ENCODE measurements at places on chromosomes 3 and 15.

- H3K27ac ChIP-seq, result peak overlapping the region; percentile 40
- H3K36me3 ChIP-seq, result peaks cover 8% of the 10 kb centered on the region
- H3K4me1 ChIP-seq, result no peaks in the 10 kb centered on the region
- no peak for DNase-seq
- no peak overlapping the region for H3K4me3 ChIP-seq
Measured at GRCh38 chr3:155110996-155111901, 31.1 kb downstream of the MME start.

- no peaks in the 10 kb centered on the region for H3K4me1 ChIP-seq
- no peaks in the 10 kb centered on the region for H3K36me3 ChIP-seq
- H3K27ac ChIP-seq, result no peak within 1 kb of the TSS
- H3K4me3 ChIP-seq, result no peak within 1 kb of the TSS
- DNase-seq, result no peak
- peaks cover 27% of the 10 kb centered on the region for H3K27me3 ChIP-seq
Measured at GRCh38 chr3:16604887-16605602, at the start of gene DAZL. DAZL (minus strand) TSS chr3:16605423; CDS start chr3:16605205, 218 bp downstream.

GRCh38 chr15:52246686-52247431 is 48.7 kb downstream of the MYO5C start:
- peak; percentile 95 for DNase-seq
- H3K27ac ChIP-seq, result peak overlapping the region; percentile 99
- H3K27me3 ChIP-seq, result no peaks in the 10 kb centered on the region
- H3K4me3 ChIP-seq, result peak overlapping the region; percentile 43

- no peaks in the 10 kb centered on the region for H3K27me3 ChIP-seq
- peak overlapping the region; percentile 9 for H3K4me3 ChIP-seq
- peak overlapping the region; percentile 4 for H3K27ac ChIP-seq
- peaks cover 16% of the 10 kb centered on the region for H3K4me1 ChIP-seq
Measured at GRCh38 chr3:120678331-120678947, 3.6 kb downstream of the HGD start.

DNA sequence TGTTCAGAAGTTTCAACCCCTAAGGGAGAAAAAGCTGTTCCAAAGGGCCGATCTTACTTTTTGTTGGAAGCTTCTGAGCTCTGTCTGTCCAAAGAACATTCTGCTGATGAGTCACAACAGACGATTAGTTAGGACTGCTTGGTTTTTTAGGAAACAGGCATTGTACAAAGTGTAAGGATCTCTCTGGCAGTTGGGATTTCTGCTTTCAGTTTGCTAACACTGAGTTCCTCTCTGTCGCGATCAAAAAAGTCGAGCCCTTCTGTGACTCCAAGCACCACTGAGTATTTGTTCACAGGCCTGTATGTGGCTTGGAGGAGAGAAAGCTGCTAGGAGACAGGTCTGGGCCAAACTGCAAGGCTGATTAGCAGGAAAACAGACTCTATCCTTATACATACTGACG is 91.8 kb upstream of the PFN2 start:
- DNase-seq, result peak; percentile 35
- H3K36me3 ChIP-seq, result no peaks in the 10 kb centered on the region
- H3K27ac ChIP-seq, result peak overlapping the region; percentile 37
- H3K27me3 ChIP-seq, result peaks cover 16% of the 10 kb centered on the region
- H3K4me1 ChIP-seq, result peaks cover 7% of the 10 kb centered on the region

DNA sequence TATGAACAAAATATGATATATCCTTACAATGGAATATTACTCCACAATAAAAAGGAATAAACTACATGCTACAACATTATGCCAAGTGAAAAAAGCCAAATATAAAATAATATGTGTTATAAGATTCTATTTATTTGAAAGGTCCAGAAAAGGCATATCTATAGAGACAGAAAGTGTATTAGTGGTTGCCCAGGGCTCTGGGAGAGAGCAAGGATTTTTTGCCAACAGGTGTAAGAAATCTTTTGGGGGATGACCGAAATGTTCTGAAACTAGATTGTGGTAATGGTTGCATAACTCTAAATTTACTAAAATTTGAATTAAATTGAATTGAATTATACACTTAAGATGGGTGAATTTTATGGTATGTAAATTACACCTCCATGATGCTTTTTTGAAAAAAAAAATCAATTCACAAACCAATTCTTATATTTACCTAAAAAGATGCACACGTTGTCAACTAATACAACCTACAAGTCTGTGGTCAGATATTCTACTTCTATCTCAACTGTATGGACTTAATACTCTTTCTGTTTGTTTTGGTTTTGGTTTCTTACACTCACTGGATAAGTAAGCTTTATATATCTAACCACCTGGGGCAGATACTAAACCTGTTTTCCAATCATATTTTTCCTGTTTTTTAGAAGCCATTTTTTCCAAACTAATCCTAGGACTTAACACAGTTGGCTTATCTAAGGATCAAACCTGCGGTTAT is 75.8 kb downstream of the FBN1 start:
- H3K27me3 ChIP-seq, result no peaks in the 10 kb centered on the region
- H3K27ac ChIP-seq, result no peak overlapping the region
- H3K36me3 ChIP-seq, result no peaks in the 10 kb centered on the region
- DNase-seq, result no peak

GRCh38 chr15:50275091-50275490 is 9.6 kb upstream of the HDC start:
- no peak overlapping the region for H3K4me3 ChIP-seq
- no peak overlapping the region for H3K27ac ChIP-seq
- no peaks in the 10 kb centered on the region for H3K36me3 ChIP-seq
- H3K27me3 ChIP-seq, result no peaks in the 10 kb centered on the region
- peaks cover 4% of the 10 kb centered on the region for H3K4me1 ChIP-seq

DNA sequence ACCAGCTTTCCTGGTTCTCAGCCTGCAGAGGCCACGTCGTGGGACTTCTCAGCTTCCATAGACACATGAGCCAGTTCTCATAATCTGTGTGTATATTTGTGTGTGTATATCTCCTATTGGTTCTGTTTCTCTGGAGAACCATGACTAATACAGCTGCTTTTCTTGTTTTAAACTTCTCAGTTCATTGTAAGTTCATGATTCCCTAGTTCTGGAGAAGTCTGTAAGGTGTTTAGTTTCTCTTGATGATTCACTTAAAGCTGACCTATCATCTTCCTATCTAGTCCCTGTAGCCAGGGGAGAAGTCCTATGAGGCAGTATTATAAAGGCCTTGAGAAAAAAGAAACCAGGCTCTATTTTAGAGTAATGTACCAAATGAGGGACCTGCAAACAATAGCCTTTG is 147.7 kb downstream of the RYR3 start:
- H3K4me1 ChIP-seq, result no peaks in the 10 kb centered on the region
- no peaks in the 10 kb centered on the region for H3K27me3 ChIP-seq
- no peak for DNase-seq
- no peak overlapping the region for H3K4me3 ChIP-seq
- no peak overlapping the region for H3K27ac ChIP-seq

DNA sequence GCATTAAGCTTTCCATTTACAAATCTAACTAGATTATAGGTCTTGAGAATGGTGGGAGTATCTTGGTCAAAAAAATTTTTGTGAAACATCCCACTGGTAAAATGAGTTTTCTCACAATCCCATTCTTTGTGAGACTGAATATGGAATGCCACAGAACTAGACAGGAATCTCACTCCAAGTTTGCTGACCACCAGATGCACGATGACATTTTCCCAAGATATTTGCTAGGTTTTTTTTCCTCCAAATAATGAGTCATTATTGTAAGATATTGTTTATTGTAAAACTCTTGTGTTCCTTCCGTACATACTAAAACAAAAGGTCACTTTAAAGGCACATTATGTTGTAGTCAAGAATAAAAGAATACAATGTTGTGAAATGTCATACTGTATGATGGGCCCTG is 53.9 kb downstream of the COPS2 start:
- no peak for DNase-seq
- peaks cover 30% of the 10 kb centered on the region for H3K36me3 ChIP-seq
- no peaks in the 10 kb centered on the region for H3K4me1 ChIP-seq
- no peak overlapping the region for H3K4me3 ChIP-seq
- no peak overlapping the region for H3K27ac ChIP-seq

GRCh38 chr3:190492129-190492528 is 21.8 kb upstream of the IL1RAP start:
- no peaks in the 10 kb centered on the region for H3K27me3 ChIP-seq
- no peaks in the 10 kb centered on the region for H3K36me3 ChIP-seq
- H3K4me3 ChIP-seq, result no peak overlapping the region
- H3K4me1 ChIP-seq, result peaks cover 7% of the 10 kb centered on the region

GRCh38 chr3:127531821-127532220 is 58.7 kb downstream of the TPRA1 start:
- H3K27ac ChIP-seq, result no peak overlapping the region
- H3K4me1 ChIP-seq, result no peaks in the 10 kb centered on the region
- DNase-seq, result no peak
- H3K36me3 ChIP-seq, result no peaks in the 10 kb centered on the region
- H3K27me3 ChIP-seq, result peaks cover 16% of the 10 kb centered on the region

DNA sequence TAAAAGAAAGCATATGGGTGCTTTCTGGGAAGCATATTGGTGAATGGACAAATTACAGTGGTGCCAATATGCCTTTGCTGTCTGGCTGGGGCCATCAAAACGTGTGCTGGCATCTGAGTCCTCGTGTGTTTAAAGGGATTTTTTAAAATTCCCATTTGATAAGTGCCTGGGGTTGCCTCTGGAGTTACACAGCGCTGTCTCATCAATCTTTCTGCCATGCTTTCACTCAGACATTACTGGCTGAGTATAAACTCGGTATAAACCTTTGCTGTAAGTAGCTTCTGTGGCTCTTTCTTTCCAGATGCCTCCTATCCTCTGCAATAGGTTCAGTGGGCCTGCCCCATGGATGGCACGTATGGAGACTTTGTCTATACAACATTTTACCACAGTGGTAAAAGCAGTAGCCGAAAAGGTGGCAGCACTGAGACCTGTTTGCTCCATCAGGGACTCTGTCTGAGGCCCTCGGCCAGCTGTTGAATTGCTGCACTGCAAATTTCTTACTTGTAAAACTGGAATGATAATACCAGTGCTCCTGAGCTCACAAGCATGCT is 195.5 kb downstream of the LPP start:
- peak overlapping the region; percentile 63 for H3K27ac ChIP-seq
- no peaks in the 10 kb centered on the region for H3K36me3 ChIP-seq
- H3K4me1 ChIP-seq, result peaks cover 29% of the 10 kb centered on the region
- no peaks in the 10 kb centered on the region for H3K27me3 ChIP-seq

DNA sequence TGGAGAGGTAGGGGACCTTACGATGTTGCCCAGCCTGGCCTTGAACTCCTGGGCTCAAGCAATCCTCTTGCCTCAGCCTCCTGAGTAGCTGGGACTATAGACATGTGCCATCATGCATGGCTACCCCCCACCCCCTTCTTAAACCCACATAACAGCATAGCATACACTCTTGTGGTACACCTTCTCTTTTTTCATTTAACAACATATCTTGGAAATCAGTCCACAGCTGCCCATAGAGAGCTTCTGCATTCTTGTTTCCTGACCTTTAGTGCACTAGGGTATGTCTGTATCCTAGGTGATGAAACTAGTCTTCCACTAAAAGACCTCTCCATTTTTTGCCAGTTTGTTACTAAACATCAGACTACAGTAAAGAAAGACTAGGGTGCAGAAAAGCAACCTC is 33.0 kb downstream of the SLC28A1 start:
- no peak overlapping the region for H3K4me3 ChIP-seq
- H3K27ac ChIP-seq, result no peak overlapping the region
- H3K4me1 ChIP-seq, result peaks cover 20% of the 10 kb centered on the region

GRCh38 chr15:69939513-69940440 is 157.9 kb downstream of the TLE3 start:
- peaks cover 59% of the 10 kb centered on the region for H3K27me3 ChIP-seq
- H3K36me3 ChIP-seq, result no peaks in the 10 kb centered on the region
- peaks cover 5% of the 10 kb centered on the region for H3K4me1 ChIP-seq
- H3K4me3 ChIP-seq, result no peak overlapping the region
- H3K27ac ChIP-seq, result no peak overlapping the region

DNA sequence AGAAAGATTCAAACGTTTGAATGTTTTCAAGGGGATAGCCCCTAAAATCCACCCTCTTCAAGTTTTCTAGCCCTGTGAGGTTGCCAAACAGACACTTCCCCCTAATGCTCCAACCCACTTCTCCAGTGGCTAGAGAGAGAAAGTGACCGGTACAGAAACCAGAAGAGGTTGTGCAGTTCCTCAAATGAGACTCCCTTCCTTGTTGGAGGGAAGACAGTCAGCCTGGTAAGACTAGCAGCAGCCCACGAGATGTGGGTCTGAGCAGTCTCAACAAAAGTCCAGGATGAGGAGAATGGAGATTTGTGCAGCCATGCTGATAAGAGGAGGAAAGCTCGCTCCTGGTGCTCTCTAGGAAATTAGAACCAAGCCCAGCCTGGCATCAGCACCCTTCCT is 222.8 kb upstream of the TPRG1 start:
- DNase-seq, result no peak
- peak overlapping the region; percentile 96 for H3K27ac ChIP-seq
- H3K36me3 ChIP-seq, result no peaks in the 10 kb centered on the region
- peak overlapping the region; percentile 71 for H3K4me3 ChIP-seq
- H3K4me1 ChIP-seq, result peaks cover 51% of the 10 kb centered on the region

- H3K4me1 ChIP-seq, result peaks cover 26% of the 10 kb centered on the region
- peaks cover 23% of the 10 kb centered on the region for H3K36me3 ChIP-seq
- peak; percentile 74 for DNase-seq
Measured at GRCh38 chr3:61996366-61996765, 377.0 kb downstream of the FEZF2 start.

- H3K4me1 ChIP-seq, result no peaks in the 10 kb centered on the region
- no peaks in the 10 kb centered on the region for H3K27me3 ChIP-seq
- no peak overlapping the region for H3K27ac ChIP-seq
- no peak for DNase-seq
Measured at GRCh38 chr15:60557191-60557618, 78.3 kb upstream of the ICE2 start.

DNA sequence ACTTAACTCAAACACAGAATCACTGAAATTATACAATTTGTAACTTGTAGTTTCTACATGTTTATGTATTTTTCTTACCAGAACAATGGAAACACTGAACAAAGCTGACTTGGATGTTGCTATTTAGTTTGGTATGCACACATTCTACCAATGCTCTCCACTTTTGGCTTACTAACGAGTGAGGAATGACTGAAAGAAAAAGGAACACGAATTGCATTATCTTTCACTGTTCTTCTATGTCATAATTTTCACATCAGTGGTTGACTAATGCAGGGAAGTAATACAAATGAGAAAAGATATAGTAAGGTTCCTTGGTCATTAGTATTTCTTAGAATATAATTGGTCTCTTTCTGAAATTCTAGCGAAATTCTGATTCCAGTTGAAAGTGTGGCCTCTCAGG is 9.8 kb upstream of the CNTN3 start:
- H3K36me3 ChIP-seq, result no peaks in the 10 kb centered on the region
- H3K4me1 ChIP-seq, result no peaks in the 10 kb centered on the region
- H3K27ac ChIP-seq, result no peak overlapping the region

DNA sequence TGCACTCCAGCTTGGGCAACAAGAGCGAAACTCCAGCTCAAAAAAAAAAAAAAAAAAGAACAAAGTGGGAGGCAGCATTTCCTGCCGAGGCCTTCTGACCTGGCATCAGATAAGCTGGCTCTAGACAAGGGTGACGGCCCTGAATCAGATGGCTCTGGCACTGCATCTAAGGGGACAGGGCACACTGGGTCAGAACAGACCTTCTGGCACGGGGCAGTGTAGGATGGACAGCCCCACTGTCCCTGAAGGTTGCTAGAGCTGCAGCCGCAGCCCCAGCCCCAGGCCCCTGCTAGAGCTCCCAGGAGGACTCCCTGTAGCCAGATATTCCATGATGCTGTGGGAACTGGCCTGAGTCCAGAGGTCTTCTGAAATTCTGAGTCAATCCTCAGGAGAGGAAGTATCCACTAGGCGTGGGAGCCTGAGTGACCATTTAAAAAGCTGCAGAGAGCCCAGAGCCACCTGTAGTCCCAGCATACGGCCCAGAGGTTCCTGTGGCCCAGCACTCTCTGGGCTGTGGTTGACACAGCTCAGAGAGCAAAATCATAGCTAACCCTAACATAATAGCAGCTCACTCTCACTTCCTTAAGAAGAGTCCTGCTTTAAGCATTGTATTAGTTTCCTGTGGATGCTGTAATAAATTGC is 69.2 kb upstream of the MFGE8 start:
- peak; percentile 61 for DNase-seq
- H3K4me3 ChIP-seq, result no peak overlapping the region
- H3K27me3 ChIP-seq, result no peaks in the 10 kb centered on the region

Data from MCF 10A (cell line).